Stromal cell of bone marrow (primary cell): ENCODE measurements at places on chromosomes 16 and 17.

- DNase-seq, result no peak
Observed at GRCh38 chr17:61786088-61786487, 77.2 kb downstream of the BRIP1 start.

DNA sequence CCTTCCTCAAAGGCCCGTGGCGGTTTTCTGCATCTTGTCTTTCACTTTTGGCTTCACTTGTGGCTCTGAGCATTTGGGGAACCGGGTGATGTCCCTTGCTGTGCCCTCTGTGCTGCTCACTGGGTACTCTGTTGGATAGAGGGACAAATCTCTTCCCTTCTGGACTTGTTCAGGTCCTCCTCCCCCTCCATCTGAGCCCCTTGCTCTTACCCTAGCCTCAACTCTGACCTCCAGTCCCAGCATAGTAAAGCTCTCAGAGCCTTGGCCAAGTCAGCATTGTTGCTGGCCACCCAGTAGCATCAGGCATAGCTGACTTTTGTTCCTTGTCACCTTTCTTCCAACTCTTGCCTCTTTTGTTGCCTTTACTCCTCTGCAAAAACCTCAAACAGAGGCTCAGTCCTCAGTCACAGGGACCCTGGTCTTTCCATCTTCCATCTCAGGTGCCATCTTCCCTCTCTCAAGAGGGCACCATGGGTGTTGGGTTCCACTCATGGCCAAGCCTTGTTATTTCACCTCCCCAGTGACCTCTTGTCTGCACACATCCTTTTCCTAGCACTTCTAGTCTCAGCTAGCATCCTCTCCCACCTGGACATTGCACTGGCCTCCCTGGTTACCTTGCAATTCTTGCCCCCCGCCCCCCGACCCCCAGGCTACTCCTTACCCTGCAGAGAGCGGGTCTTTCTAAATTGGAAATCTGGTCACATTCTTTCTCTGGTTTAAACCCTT lies 393 bp upstream of the PSMB10 start:
- no peak for DNase-seq

DNA sequence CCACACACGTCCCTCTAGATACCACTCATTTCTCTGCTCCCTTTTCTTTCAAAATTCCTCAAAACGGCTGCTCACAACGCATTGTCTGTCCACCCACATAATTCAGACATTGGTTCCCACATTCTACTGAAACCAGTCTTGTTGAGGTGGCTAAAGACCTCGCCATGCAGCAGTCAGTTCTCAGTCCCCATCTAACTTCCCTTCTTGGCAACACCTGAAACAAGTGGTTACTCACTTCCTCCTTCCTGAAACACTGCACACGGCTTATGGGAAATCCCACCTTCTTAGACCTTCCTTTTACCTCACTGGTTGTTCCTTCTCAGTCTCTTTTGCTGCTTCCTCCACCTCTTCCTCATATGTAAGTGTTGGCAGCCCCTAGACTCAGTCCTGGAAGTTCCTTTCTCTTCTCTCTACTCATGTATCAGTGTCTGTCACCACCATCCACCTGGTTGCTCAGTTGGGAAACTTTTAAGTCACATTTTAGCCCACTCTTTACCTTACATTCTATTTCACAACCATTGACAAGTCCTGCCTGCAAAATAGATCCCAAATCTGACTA lies 277.1 kb downstream of the CEP112 start:
- no peak for DNase-seq

- DNase-seq, result no peak
Observed at GRCh38 chr17:76383546-76384221, 725 bp upstream of the SPHK1 start.

- no peak for DNase-seq
Observed at GRCh38 chr16:68416057-68417046, 32.0 kb downstream of the SMPD3 start.

DNA sequence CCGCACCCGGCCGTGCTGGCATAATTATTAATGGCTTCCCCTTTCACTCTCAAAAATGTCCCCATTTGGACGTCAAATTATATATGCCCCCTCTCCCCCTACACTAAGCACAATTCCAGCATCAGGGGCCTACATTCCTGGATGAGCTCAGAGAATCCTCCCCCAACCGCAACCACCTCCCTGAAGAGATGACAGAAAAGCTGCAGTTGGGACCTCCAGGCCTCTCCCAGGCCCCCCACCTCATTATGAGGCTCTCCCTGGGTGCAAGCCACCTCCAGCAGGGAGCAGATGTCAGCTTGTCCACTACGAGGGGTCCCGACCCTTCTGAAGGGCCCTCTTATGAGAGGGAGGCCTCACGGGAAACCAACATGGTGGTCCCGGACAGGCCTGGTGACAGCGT lies 18.5 kb upstream of the NCBP3 start:
- no peak for DNase-seq

GRCh38 chr17:7292729-7293128 lies 1.7 kb downstream of the YBX2 start:
- DNase-seq, result no peak

GRCh38 chr16:2866431-2866830 lies 8.5 kb upstream of the PRSS22 start:
- no peak for DNase-seq

GRCh38 chr16:17830651-17831050 lies 359.9 kb upstream of the XYLT1 start:
- peak; percentile 14 for DNase-seq

- DNase-seq, result no peak
Observed at GRCh38 chr17:38463451-38463858, 35.2 kb downstream of the ARHGAP23 start.

DNA sequence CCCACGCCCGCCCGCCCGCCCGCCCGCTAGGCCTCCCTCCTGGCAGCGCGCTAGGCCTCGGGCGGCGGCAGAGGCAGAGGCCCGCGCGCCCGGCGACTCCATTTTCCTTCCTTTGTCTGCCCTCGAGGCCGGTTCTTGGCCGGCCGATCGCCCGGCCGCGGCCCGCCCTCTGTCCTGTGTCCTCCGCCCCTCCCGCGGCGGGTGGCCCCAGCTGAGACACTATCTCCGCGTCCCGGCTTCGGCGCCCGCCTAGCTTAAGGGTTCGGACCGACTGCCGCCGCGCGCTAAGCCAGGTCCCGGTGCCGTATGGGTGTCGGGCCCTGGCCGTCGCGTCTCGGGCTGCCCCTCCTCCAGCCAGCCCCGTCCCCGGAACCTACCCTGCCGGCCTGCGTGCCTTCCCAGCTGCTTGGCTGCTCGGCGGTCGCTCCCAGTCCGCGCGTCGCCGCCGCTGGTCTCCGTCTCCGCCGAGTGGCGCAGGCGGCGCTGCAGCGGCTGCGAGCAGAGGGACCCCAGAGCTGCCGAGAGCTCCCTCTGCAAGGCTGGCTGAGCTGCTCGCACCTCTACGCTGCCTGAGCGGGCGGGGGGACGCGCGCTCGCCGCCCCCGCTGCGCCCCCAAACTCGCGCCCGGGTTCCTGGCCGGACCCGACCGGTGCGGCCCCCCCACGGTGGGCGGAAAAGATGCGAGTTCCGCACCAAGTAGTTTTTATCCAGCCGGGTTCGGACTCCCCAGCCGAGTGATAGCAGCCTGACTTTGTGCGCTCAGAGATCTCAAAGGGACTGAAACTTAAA lies 787 bp downstream of the CTCF start:
- DNase-seq, result no peak

GRCh38 chr17:48637323-48638260 lies 11.4 kb upstream of the HOXB9 start:
- peak; percentile 53 for DNase-seq

- DNase-seq, result no peak
Observed at GRCh38 chr16:85936816-85937215, 37.9 kb downstream of the IRF8 start.

DNA sequence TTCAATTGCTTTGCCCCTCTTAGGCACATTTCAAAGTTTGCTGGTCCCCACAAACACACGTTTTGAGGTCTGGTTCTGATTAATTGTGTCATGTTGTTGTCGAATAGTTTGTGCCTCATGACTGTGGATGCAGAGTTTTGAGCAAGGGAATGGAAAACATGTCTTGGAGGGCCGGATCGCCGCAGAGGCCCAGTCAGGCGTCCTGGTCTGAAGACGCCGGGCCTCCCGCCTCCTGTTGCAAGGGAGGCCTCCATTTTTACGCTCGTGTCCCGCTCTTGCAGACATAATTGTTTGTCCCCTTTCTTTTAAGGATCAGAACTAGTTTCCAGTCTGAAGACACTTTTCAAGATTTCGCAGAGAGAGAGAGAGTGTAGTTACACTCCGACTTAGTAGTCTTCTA lies 3.2 kb downstream of the NTN1 start:
- DNase-seq, result no peak

GRCh38 chr17:82400206-82400605 lies 17.9 kb upstream of the HEXD start:
- DNase-seq, result no peak

DNA sequence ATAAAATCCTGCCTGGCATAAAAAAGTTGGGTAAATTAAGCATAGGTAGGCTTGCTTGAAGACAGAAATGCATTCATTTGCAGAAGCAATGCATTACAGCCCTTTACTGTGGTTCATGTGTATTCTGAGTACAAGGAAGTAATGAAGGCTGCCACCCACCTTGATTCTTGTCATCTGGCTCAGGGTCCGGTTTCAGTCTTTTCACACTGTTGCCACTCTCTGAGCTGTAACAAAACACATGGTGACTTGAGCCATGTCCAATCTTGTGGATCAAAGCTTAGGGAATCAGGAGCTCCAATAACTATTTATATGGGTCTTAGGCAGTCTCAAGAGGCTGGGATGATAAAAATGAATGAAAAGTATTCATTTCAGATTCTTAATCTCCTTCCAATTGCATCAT lies 22.0 kb downstream of the PSME3IP1 start:
- no peak for DNase-seq

GRCh38 chr17:74746922-74747321 lies 1.5 kb upstream of the NHERF1 start:
- DNase-seq, result no peak

GRCh38 chr17:57994436-57994835 lies 6.4 kb upstream of the VEZF1 start:
- DNase-seq, result no peak

DNA sequence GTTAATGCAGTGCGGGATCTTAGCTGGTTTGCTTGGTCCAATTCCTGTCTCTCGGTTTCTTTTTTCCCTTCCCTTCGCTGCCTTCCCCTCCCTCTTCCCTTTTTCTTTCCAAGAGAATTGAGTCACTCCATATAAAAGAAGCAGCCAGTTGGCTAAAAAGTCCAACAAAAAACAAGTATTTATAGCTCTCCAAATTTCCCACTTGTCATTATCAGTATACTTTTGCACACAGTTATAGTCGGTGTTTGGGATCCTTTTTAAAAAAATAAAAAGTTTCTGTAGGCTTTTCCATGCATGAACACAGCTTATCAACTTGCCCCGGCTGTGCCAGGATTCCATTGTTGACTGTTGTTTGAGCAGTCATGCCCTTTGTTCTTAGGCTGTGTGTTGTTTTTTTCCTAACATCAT lies 24.9 kb downstream of the HMOX2 start:
- DNase-seq, result no peak

DNA sequence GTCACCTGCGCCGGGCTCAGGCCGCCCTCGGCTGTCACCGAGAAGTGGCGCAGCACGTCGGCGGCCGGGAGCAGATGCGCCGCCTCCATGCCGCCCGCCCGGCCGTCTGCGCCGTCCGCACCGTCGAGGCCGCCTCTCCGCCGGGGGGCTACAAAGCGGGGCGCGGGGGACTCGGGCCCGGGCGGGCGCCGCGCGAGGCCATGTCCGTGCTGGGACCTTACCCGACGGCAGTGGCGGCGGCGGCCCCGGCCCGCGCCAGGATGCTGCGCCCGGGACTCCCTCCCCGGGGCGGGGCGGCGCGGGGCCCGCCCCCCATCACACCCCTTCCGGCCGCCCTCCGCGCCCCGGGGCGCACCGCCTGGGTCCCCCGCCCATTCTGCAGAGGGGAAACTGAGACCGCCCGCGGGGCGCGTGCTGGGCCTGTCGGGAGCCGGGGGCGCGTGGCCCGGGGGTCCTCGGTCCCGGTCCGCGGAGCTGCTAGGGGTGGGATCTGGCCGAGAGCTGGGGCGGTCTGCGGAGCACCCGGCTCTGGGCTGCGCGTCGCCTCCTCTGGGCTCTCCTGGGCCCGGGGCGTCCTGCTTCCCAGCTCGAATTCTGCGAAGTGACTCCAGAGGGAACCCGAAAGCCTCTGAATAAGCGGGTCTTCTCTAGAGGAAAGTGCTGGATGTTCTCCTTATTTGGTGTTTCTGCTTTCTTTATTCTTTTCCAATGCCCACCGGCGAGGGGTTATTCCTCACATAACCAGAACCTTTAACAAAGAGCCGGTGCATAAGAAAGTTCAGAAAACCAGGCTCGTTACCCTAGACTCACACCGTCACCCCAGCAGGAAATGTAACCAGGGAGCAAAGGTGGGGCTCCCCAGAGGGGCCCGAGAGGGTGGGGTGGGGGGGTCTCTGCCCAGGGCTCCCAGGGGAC lies at the start of gene ATP2A3:
ATP2A3 (minus strand) TSS at position 235 of the 915 bp plus-strand sequence; CDS start at position 89, 146 bp downstream.
- no peak for DNase-seq

DNA sequence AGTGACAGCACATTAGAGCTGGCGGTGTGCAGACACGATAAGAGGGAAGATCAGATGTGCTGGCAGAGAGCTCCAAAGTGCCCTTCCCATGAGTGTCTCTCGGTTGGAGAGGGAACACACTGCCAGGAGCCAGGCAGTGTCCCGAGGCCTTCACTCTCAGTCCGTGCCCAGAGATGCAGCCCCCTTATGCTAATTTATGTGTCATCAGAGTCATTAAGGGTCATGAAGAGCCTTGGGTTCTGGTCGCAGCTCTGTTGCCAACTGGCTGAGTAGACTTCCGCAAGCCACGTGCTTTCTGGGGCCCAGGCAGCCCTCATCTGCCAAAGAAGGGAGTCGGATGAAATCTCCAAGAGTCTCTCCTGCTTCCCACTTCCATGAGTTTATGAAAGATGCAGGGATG lies 232.5 kb downstream of the MSI2 start:
- DNase-seq, result no peak

- peak; percentile 61 for DNase-seq
Observed at GRCh38 chr17:77096570-77097214, 44.1 kb upstream of the SEC14L1 start.

DNA sequence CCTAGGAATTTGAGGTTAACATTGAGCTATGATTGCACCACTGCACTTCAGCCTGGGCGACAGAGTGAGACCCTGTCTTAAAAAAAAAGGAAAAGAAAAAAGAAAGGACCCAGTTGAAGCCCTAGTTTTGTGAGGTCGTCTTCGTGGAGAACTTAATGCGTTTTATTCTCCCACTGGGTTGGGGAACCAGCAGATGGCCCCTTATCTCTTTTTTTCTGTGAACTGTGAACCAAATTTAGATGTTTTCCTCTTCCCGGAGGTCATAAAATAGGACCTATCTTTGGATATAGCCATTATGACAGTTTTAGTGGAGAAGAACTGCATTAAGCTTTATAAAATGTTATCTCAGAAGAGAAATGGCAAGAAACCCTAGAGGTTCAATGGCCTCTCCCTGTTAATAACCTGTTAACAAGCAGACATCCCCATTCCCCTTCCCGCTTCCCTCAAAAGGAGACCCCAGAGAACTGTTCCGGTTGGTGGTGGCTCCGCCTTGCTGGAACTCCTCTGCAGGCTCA lies 23.5 kb downstream of the KIAA0513 start:
- no peak for DNase-seq

- peak; percentile 74 for DNase-seq
Observed at GRCh38 chr17:45123930-45124796, 8.2 kb downstream of the PLCD3 start.
